ENCODE measurements at places on chromosomes 13 and 19.

GRCh38 chr13:75771818-75772217 is 135.7 kb downstream of the LMO7 start:
- DNase-seq = no peak

- no peak for DNase-seq
Observed at GRCh38 chr13:105936816-105937215, 598.6 kb downstream of the EFNB2 start.

DNA sequence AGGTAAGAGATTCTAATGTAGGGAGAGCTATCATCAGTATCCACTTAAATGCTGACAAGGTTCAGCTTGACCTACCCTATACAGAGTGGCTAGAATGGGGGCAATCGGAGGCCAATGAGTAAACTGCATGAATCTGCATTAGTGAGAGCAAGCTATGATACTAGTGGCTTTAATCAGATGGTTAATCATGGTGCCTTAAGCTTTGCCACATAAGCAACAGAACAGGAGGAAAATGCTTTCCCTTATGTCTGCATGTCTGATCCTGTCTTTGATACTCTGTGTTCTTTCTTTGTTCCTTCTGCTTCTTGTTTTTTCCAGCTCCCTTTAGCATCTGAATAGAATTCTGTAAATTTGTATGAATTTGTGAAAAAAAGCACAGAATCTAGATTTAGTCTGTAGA is 91.1 kb downstream of the WDFY2 start:
- DNase-seq = no peak

DNA sequence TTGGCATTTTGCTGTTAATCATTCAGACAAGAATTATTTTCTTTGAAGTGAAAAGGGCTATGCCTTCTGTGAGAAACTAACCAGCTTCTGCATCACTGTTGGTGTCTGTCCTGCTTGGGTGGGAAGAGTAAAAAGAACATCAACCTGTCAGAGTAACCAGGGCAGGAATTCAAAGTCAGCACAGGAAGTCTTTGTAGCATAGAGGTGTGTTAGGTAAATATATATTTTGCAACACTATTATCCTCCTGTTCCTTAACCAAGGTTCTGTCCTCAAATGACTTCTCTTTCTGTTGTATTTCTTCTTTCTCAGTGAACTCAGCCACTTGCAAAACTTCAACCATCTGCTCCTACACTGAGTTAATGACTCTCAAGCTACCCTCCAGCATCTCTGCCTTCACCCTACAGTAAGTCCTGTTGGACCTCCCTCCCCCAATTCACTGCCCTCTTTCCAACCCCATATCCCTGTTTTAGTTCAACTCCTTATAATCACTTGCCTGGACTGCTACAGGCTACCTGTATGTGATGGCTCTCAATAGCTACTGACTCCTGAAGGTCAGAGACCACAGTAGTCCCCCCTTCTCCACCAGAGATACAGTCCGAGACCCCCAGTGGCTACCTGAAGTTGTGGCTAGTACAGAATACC is 49.9 kb downstream of the SMAD9 start:
- DNase-seq = no peak

DNA sequence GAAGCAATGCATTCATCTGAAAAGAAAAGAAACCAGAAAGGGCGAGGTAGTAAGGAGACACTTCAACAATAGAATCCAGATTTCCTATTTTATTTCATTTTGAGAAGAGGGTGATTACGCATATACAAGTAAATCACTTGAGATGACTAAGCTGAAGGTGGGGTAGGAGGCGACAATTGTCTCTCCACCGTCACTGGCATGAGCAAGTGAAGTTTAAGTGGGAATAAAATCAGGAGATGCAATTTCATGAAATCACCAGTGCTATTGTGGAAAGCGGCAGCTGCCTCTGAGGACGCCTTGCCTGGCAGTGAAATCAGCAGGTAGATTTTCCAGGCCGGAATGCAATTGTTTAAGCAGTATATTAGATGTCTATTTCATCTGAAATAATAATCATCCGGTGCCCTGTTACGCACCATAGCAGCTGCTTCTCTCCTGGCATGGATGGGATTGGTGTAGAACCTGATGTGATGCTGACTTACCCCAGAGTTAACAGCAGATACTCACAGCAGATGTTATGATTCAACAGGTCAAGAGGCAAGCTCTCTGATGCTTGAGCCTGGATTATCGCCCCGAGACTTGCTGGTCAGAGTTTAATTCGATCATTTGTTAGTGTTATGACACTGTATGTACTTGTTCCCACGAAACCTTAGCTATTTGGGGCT is 64.3 kb downstream of the RASL11A start:
- DNase-seq = no peak

GRCh38 chr13:41611385-41611784 is 154.0 kb downstream of the RGCC start:
- DNase-seq = no peak

- no peak for DNase-seq
Observed at GRCh38 chr19:38004521-38005223, 97.7 kb downstream of the SIPA1L3 start.

- no peak for DNase-seq
Observed at GRCh38 chr13:108911807-108912206, 282.4 kb downstream of the MYO16 start.

DNA sequence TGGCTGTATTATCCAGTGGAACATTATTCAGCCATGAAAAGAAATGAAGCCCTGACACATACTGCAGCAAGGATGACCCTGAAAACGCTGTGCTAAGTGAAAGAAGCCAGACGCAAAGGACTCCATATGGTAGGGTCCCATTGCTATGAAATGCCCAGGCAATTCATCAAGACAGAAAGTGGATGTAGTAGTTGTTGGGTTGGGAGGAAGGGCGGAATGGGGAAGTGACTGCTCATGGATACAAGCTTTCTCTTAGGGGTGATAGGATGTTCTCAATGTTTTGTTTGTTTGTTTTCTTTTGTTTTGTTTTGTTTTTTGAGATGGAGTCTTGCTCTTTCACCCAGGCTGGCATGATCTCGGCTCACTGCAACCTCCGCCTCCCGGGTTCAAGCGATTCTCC is 11.1 kb upstream of the CEACAM16 start:
- no peak for DNase-seq

DNA sequence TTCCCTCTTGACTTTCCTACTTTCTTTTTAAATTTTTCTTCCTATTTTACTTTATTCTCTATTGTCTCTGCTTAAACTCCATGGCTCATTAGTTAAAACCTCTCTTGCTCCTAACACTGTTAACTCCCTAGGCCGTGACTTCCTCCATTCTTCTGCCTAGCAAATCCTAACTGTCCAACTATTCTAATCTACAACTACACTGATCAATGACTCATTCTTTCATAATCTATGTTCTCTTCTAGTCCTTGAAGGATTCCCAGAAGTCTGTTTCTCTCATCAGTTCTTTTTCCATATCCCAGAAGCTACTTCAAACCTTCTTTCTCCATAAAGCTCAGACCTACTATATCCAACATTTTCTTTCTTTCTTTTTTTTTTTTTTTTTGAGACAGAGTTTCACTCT is 66.9 kb downstream of the MICU2 start:
- DNase-seq = no peak

DNA sequence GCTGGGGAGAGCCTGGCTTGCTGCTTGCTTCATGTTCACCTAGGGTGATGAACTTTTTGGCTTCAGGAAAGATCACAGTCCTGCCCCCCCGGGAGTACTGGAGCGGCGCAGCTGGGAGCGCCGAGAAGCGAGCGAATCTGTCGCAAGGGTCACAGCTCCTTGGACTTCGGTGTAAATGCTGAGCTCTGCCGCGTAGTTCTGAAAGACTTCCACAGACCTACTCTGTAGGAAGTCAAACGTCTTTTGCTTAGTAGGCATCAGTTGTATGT is 2.7 kb downstream of the ING1 start:
- DNase-seq = no peak

DNA sequence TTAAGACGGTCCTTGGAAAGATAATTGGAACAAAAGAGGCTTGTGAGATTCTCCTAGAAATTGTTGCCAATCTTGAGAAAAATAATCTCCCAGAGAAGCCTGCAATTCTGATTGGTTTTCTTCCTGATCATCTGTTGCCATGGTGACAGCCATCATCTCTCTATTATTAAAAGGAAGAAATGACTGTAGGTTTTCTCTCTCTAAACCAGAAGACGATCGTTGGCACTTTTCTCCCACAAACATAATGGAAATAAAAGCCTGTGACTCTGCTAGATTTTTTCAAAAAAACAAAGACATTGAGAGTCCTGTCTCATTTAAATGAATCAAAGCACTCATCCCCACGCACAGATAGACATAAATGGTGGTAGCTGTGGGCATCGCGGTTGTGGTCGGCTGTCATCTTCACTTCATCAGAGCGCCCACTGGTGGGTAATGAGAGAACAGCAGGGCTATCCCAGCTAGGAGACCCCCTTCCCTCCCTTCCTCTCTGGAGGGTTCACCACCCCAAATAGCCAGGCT is 21.7 kb upstream of the CALM3 start:
- peak; percentile 56 for DNase-seq

DNA sequence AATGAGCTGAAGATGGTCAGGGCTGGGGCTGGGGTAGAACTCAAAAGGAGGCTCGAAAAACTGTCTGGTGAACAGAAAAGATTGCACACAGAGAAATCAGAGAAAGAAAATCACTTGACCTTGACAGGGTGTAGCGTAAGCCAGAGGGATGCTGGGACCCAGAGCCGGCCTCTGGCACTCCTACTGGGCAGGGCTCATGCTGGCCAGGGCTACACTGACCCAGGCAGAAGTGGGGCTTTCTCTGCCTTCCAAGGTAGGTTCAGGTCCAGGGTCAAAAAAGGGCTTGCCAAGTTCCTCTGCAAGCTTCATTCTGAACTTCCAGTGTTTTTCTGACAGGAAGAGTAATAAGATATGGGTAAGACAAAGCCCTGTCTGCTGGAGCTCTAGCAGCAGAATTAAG is 56.2 kb downstream of the LATS2 start:
- no peak for DNase-seq

GRCh38 chr13:97548138-97548537 is 114.2 kb downstream of the RAP2A start:
- DNase-seq = no peak

Measured in activated T-cell treated with anti-CD3 and anti-CD28 coated beads, Interleukin-2, amount 50 U/mL, for 1 hour (primary cell).